ENCODE measurements at places on chromosomes 7 and 10. TPM values are rescaled to one million over a fixed set of nuclear protein-coding genes. Genes with fewer than 3 reads are reported as not detected.

TSPAN15 gene
- 0.52 TPM for total RNA-seq

DNA sequence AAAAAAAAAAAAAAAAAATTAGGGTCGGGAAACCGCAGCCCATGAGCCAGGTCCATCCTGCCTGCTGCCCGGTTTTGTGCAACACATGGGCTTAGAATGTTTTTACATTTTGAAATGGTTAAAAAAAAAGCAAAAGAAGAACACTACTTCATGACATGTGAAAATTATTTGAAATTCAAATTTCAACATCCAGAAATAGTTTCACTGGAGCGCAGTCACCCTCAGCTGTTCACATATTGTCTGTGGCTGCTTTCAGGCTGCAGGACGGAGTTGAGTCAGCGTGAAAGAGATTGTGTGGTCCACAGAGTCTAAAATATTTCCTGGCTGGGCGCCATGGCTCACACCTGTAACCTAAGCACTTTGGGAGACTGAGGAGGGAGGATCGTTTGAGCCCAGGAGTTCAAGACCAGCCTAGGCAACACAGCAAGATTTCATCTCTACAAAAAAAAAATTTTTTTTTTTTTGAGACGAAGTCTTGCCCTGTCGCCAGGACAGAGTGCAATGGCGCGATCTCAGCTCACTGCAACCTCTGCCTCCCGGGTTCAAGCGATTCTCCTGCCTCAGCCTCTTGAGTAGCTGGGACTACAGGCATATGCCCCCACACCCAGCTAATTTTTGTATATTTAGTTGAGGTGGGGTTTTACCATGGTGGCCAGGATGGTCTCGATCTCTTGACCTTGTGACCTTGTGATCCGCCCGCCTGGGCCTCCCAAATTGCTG is 63.9 kb upstream of the ECHDC3 start:
- H3K27me3 ChIP-seq = peaks cover 45% of the 10 kb centered on the region
- DNase-seq = peak; percentile 69
- H3K27ac ChIP-seq = no peak overlapping the region

GRCh38 chr7:117949232-117949631 is 76.0 kb upstream of the CTTNBP2 start:
- H3K4me3 ChIP-seq = no peak overlapping the region
- H3K36me3 ChIP-seq = no peaks in the 10 kb centered on the region
- H3K27me3 ChIP-seq = no peaks in the 10 kb centered on the region
- H3K4me1 ChIP-seq = peaks cover 48% of the 10 kb centered on the region
- DNase-seq = peak; percentile 69

DNA sequence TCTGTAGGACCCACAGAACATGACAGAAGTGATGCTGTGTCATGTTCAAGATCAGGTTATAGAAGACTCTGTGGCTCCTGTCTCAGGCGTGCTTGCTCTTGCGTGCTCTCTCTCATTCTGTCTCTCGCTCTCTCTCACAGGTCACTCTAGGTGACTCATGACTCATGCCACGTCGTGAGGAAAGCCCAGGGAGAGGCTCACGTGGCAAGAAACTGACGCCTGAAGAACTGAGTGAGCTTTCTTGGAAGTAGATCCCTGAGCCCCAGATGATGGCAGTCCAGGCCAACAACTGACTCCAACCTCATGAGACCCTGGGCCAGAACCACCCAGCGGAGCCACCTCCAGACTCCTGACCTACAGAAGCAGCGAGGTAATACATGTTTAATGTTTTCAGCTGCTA is 103.3 kb downstream of the DNMBP start:
- peak; percentile 96 for DNase-seq
- H3K4me3 ChIP-seq = no peak overlapping the region
- peak overlapping the region; percentile 80 for H3K27ac ChIP-seq
- peaks cover 14% of the 10 kb centered on the region for H3K4me1 ChIP-seq

GRCh38 chr10:60334991-60335390 is 54.7 kb downstream of the ANK3 start:
- H3K27ac ChIP-seq = no peak overlapping the region
- H3K4me1 ChIP-seq = no peaks in the 10 kb centered on the region
- no peaks in the 10 kb centered on the region for H3K36me3 ChIP-seq
- no peaks in the 10 kb centered on the region for H3K27me3 ChIP-seq

DNA sequence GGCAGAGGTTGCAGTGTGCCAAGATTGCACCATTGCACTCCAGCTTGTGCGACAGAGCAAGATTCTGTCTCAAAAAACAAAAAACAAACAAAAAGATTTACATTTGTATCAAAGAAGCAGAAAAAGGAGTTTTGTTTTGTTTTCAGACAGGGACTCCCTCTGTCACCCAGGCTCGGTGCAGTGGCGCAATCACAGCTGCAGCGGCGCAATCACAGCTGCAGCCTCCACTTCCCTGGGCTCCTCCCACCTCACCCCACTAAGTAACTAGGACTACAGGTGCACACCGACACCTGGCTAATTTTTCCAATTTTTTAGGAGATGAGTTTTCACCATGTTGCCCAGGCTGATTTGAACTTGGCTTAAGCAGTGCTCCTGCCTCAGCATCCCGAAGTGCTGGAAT is 1.8 kb downstream of the ARMC10 start:
- H3K4me3 ChIP-seq = peak overlapping the region; percentile 83
- DNase-seq = peak; percentile 19
- peak overlapping the region; percentile 91 for H3K27ac ChIP-seq
- no peaks in the 10 kb centered on the region for H3K27me3 ChIP-seq

SEC61G gene
- total RNA-seq = 246 TPM

CHAT gene
- not detected for total RNA-seq

GRCh38 chr7:137953665-137954470 is 48.0 kb downstream of the CREB3L2 start:
- H3K4me1 ChIP-seq = peaks cover 31% of the 10 kb centered on the region
- peaks cover 14% of the 10 kb centered on the region for H3K36me3 ChIP-seq
- no peak overlapping the region for H3K4me3 ChIP-seq
- DNase-seq = peak; percentile 53

GRCh38 chr7:97307521-97308108 is 190.1 kb downstream of the SDHAF3 start:
- H3K4me3 ChIP-seq = no peak overlapping the region
- H3K27ac ChIP-seq = no peak overlapping the region
- H3K4me1 ChIP-seq = no peaks in the 10 kb centered on the region
- H3K27me3 ChIP-seq = peaks cover 22% of the 10 kb centered on the region

- no peaks in the 10 kb centered on the region for H3K36me3 ChIP-seq
- H3K27ac ChIP-seq = no peak within 1 kb of the TSS
- H3K4me1 ChIP-seq = no peaks in the 10 kb centered on the region
- peak; percentile 8 for DNase-seq
These were observed at the start of gene WIPF3 for GRCh38 chr7:29806208-29806994. Gene WIPF3, plus strand, starts transcription at chr7:29806508. Its CDS starts 28,217 bp downstream, at chr7:29834725.

DNA sequence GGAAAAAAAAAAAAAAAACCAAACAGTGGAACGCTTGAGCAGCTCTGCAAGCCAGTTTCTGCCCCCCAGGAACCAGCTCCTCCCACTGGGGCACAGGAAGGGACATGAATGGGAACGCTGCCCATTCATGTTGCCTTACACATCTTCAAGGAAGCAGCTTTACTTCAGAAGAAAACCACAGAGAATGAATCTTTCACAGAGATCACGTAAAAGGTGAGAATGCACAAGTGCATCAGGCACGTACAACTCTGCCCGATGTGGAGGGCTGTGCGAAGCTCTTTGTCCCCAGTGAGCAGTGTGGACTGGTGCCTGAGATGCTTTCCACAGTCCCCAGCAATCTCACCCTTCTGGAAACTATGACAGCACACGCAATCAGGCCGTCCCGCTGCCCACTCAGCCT is 106.2 kb downstream of the DLG5 start:
- no peaks in the 10 kb centered on the region for H3K27me3 ChIP-seq
- no peak for DNase-seq
- peaks cover 100% of the 10 kb centered on the region for H3K36me3 ChIP-seq
- peak overlapping the region; percentile 55 for H3K27ac ChIP-seq
- no peaks in the 10 kb centered on the region for H3K4me1 ChIP-seq

GRCh38 chr10:26792758-26793495 is 67.8 kb downstream of the ABI1 start:
- H3K4me3 ChIP-seq = no peak overlapping the region
- no peaks in the 10 kb centered on the region for H3K27me3 ChIP-seq
- no peak for DNase-seq
- H3K36me3 ChIP-seq = no peaks in the 10 kb centered on the region

- no peaks in the 10 kb centered on the region for H3K27me3 ChIP-seq
- no peak for DNase-seq
- no peak overlapping the region for H3K4me3 ChIP-seq
- no peaks in the 10 kb centered on the region for H3K36me3 ChIP-seq
These were observed 105.6 kb upstream of the RET start for GRCh38 chr10:42971251-42971599.

DNA sequence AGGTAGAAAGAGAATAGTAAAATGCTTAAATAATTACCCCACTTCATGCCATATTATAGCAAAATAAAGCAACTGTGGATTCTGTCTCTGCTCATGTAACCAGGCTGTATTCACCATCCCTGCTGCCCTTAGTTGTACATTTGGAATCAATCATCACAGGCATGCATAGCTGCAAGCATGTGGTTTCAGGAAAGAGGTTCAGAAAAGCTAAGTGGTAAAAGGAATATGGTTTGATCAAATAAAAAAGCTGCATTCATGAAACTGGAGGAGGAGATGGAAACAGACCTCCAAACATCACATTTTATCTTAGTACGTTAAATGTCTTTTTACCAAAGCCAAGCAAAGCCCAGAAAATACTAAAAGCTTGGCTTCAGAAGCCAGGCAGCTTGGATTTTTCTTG is 81.3 kb downstream of the ADAM22 start:
- DNase-seq = no peak
- no peak overlapping the region for H3K27ac ChIP-seq
- no peaks in the 10 kb centered on the region for H3K36me3 ChIP-seq
- peaks cover 36% of the 10 kb centered on the region for H3K27me3 ChIP-seq
- no peaks in the 10 kb centered on the region for H3K4me1 ChIP-seq

DNA sequence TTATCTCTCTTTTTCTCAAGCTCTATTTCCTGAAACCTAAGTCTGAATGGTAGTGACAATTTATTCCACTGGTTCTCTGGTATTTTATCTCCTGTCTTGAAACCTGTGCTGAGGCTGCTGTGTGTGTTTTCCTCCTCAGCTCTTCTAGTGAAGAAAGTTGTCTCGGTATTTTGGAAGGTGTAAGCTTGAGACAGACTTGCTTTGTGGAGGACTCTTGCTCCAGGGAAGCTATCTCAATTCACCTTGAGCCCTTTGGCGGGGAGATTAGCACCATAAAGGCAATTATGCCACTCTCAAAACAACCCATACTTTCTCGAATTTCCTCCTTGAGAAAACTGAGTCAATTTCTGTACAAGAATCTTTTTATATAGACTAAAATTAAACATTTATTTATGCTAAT is 141.6 kb downstream of the THSD7A start:
- H3K27me3 ChIP-seq = no peaks in the 10 kb centered on the region
- H3K4me3 ChIP-seq = no peak overlapping the region
- H3K4me1 ChIP-seq = no peaks in the 10 kb centered on the region
- no peak overlapping the region for H3K27ac ChIP-seq
- no peak for DNase-seq

ACSL5 gene
- 0.68 TPM for total RNA-seq

- no peaks in the 10 kb centered on the region for H3K27me3 ChIP-seq
- no peaks in the 10 kb centered on the region for H3K4me1 ChIP-seq
- DNase-seq = peak; percentile 4
- no peak overlapping the region for H3K4me3 ChIP-seq
These were observed 280.5 kb downstream of the KIF20B start for GRCh38 chr10:89981891-89982290.

GRM3 gene
- not detected for total RNA-seq

DNA sequence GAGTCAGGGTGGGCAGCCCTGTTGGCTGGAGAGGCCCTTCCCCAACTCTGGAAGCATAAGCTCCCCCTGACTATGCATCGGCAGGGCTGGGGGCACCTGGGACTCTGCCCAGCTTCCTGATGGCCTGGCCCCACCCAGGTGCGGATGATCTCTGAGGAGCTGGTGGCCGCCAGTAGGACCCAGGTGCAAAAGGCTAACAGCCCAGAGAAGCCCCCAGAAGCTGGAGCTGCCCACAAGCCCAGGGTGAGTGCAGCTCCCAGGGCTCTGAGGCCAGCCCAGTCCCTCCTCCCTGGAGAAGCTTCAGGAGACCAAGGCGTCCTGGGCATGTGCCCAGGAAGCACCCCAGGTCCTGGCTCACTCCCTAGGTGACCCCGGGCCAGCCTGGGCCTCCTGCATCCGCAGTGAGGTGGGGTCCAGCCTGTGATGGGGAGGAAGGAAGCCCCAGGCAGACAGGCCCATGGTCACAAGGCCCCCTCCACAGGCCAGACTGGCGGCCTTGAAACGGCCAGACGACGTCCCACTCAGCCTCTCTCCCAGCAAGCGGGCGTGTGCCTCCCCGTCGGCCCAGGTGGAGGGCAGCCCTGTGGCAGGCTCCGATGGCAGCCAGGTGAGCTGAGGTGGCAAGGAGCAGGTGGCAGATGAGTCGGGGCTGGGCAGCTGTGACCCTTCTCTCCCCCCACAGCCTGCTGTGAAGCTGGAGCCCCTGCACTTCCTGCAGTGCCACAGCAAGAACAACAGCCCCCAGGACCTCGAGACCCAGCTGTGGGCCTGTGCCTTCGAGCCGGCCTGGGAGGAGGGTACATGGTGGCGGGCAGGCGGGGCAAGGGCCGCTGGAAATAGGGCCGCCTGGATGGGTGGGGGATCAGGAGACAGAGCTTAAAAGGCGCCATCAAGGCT is 3.0 kb downstream of the LRWD1 start:
- no peak overlapping the region for H3K4me3 ChIP-seq
- H3K27me3 ChIP-seq = no peaks in the 10 kb centered on the region
- peaks cover 11% of the 10 kb centered on the region for H3K4me1 ChIP-seq
- H3K27ac ChIP-seq = peak overlapping the region; percentile 31
- H3K36me3 ChIP-seq = peaks cover 15% of the 10 kb centered on the region

DNA sequence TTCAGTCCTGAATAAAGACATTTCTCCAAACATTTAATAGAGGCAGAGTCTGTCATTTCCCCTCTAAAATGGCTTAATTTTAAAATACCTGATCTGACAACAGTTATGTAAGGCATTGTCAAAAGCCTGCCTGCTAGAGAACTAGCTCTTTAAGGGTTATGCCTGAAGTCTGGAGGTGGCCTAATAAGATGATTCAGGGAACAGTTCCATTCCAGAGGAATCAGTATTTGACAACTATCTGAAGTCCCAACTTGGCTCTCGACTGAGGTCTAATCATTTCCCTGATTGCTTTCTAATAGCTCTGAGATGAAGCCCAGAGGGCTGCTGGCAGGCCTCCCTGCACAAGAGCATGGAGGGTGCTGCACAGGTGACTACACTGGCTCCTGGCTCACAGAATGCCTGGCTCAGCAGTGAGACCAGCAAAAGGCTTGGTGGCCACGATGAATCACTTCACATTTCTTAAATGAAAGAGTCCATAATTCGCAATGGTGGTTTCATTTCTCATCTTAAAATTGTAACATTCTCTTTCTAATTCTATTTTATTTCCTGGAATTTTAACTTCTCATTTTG is 509.6 kb upstream of the POM121L12 start:
- DNase-seq = no peak
- H3K4me1 ChIP-seq = peaks cover 5% of the 10 kb centered on the region
- H3K27ac ChIP-seq = no peak overlapping the region
- H3K27me3 ChIP-seq = no peaks in the 10 kb centered on the region
- H3K36me3 ChIP-seq = no peaks in the 10 kb centered on the region

DNA sequence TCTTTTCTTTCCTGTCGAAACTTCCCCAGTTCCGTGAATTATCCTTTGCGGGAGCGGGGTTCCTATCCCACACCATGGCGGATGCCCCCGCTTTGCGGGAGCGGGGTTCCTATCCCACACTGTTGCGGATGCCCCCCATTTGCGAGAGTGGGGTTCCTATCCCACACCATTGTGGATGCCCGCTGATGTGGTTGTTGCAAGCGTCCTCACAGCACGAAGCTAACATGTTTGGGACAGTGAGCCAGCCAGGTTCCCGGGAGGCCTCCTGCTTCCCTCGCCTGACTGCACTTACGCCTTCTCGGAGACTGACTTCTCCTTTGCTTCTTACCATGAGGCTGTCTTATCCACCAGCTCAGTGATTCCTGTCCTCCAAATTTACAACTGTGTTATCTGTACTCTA is 134.7 kb downstream of the VIPR2 start:
- H3K36me3 ChIP-seq = no peaks in the 10 kb centered on the region
- H3K4me3 ChIP-seq = no peak overlapping the region
- H3K4me1 ChIP-seq = peaks cover 6% of the 10 kb centered on the region
- H3K27me3 ChIP-seq = no peaks in the 10 kb centered on the region
- H3K27ac ChIP-seq = no peak overlapping the region
- no peak for DNase-seq

Measured in MCF 10A (cell line).